Stimulated activated CD8-positive, alpha-beta memory T cell treated with anti-CD3 and anti-CD28 coated beads, Interleukin-4, amount 100 ng/mL, for 1 hour (primary cell): ENCODE measurements at places on chromosomes 5 and 9.

DNA sequence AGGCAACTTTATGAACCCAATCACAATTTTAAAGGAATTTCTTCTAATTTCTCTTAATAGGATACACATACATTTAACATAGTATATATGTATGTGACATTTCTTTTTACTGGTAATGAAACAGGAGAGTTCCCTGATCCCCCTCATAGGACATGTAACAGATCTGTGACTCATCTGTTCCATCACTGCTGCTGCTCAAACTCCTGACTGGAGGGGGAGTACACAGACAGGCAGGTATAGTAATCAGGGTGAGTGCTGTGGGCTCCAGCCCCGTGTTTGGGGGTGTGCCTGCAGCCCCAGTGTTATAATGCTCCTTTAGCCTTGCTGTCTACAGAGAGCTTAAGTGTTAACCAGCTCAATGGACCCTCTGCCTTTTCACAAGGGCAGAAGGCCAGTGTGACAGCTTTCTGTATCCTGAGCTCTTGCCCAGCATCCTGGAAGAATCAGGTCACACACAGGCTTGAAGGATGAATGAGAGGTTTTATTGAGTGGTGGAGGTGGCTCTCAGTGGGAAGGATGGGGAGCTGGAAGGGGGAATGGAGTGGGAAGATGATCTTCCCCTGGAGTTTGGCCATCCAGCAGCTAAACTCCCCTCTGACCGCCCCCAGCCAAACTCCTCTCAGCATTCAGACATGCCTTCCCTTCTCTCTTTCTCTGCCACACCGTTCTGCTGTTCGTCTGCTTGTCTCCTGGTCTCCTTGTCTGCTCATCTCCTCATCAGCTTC, 161.3 kb downstream of the ZNF608 start:
- DNase-seq: no peak

DNA sequence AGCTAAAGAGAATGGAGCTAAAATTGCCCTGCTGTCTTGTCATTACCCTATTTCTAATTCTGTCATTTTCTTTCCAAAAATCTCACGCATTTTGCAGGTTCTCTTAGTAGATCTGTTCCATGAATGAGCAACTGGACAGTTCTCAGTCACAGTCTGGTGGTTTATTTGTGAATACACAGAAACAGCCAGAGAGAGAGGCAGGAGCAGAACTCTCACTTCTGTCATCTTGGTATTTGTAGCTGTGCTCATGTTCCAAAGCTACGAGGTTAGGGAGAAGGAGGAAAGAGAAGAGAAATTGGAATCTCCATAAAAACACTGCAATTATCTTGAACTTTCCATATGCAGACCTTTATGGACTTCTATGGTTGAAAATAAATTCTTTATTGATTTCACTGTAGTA, 118.0 kb upstream of the OR13F1 start:
- DNase-seq: no peak

- no peak for DNase-seq
These were observed 116.5 kb upstream of the CACNA1B start for GRCh38 chr9:137761032-137761431.

GRCh38 chr9:122109035-122109813, 16.1 kb upstream of the TTLL11 start:
- no peak for DNase-seq

DNA sequence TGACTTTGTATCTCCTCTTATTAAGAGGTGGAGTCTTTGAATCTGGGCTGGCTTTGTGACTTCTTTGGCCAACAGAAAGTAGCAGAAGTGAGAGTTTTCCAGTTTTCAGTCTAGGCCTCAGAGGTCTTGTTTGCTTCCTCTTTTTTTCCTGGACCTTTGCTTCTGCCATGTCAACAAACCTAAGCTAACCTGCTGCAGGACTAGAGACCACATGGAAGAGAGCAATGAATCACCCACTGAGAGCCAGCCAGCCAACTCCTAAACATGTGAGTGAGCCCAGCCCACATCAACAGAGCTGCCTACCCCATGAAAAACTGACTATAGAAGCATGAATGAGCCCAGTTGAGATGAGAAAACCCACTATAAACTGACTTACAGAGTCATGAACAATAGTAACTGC, 29.9 kb downstream of the MRPL22 start:
- no peak for DNase-seq

DNA sequence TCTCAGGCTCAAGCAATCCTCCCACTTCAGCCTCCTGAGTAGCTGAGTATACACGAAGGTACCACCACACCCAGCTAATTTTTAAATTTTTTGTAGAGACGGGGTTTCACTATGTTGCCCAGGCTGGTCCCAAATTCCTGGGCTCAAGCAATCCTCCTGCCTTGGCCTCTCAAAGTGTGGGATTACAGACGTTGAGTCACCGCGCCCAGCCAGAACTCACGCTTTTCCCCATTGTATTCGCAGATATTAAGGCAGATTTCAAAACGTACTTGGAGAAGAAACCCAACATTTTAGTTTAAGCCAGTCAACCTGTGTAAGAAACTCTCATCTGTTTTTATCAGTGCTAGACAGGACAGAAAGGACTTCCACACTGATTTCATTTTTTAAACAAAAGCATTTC, 26.6 kb downstream of the COL23A1 start:
- DNase-seq: no peak

DNA sequence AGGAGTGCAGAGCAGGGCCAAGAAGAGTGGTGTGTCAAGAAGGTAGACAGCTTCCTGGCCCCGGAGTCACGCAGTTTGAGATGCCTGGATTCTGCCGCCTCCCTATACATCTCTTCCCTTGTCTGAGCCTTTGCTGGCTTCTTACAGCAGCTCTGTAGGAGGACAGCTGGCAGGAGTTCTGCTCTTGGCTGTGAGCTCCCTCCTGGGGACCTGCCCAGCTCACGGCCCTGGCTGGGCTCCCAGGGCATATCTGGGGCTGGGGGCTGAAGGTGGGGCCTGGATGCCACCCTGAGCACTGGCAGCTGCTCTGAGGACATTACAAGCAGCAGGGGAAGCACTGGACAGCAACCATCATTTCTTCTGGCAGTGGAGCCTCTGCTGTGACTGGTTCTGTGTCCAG, 786 bp upstream of the TSSK1B start:
- no peak for DNase-seq

DNA sequence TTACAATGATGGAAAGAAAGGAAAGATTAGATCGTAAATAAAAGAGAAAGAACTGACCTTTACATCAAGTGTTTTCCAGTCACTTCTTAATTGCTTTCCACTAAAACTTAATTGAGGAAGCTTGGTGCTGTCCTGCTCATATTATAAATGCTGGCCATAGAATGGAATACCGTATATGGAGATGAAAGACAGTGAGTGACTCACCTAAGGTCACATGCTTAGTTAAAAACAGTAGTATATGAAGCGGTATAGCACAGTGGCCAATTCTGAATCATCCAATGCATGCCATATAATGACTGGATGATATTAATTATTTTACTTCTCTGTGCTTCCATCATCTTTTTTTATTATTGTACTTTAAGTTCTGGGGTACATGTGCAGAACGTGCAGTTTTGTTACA, 482.4 kb upstream of the SGCD start:
- no peak for DNase-seq

DNA sequence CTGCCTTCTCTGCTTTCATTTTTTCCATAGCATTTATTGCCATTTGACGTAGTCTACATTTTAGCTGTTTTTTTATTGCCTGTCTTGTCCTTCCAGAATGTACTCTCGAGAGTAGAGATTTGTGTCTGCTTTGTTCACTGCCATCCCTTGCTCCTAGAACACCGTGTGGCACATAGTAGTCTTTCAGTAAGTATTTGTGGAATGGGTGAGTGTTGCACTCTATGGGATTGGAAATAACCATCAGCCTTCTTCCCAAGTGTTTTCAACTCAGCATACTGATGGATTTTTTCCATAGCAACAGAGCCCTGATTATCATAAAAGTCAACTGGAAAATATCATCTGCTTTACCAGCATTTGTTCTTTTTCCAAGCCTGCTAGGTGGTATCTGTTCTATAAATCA, 462.6 kb downstream of the ENC1 start:
- no peak for DNase-seq

DNA sequence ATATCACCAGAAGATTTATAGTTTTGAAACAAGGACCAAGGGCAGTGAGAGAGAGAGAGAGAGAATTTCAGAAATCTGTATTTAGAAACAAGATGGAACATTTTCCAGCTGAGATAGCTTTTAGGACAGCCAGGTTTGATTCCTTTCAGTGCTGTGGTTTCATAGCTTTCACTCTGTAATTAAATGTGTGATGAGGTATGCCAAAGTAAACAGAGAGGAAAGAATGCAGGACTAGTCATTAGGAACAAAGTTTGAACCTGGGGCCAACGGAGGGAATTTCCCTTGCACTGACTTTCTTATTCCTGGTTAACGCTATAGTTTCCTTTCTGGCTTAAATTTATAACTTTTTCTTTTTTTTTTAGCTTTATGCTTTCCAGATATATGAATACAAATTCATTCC, 10.0 kb upstream of the CCL28 start:
- no peak for DNase-seq

- DNase-seq: no peak
These were observed 1.4 kb upstream of the GLIS3 start for GRCh38 chr9:4301296-4301695.

DNA sequence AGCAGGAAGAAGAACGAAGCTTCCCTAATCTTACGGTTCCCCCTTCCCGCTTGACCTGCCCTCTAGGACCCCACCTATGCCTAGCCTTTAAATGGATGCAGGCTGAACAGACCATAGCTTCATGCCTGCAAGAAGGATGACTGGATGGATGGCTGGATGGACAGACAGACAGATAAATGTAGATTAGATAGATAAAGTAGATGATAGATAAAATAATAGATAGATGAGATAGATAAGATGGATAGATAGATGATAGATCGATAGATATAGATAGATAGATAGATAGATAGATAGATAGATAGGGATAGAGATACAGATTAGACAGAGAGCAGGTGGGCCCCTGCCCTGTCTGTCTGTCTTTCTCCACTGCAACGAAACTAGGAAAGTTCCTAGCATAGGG, 72.0 kb downstream of the GPR21 start:
- DNase-seq: no peak

- no peak for DNase-seq
These were observed 12.0 kb downstream of the FOXD1 start for GRCh38 chr5:73436535-73437100.

DNA sequence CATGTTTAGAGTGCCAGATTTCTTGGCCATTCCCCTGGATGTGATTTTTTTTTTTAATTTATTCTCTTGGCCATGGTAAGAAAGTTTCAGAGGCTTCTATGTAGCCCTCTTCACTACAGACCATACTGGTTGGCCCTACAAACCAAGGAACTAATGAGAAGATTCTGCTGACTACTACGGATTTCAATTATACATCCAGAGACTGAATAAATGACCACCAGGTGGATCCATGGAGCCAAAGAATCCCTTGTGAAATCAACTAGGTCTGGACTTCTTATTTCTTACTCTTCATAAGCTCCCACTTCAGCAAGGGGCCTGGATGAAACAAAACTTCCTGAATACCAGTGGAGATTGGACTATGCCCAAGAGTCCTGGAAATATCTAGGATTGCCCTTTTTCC, 27.6 kb downstream of the ZNF622 start:
- no peak for DNase-seq

DNA sequence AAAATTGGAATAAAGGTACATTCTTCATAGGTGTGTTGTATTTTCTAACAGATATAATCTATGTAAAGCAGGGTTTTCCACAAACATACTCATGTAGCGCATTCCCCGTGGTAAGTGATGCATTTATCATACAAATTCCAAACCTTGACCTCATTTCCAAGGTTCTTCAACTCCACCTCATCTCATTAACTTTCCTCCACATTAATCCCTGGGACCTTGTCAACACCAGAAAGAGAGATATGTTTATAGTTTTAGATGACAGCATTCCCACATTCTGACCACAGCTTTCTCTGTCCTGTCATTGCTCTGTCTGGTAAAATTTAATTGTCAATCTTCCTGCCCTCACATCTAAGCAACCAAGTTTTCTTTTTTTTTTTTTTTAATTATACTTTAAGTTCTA, 415.1 kb downstream of the TMEM161B start:
- DNase-seq: no peak

DNA sequence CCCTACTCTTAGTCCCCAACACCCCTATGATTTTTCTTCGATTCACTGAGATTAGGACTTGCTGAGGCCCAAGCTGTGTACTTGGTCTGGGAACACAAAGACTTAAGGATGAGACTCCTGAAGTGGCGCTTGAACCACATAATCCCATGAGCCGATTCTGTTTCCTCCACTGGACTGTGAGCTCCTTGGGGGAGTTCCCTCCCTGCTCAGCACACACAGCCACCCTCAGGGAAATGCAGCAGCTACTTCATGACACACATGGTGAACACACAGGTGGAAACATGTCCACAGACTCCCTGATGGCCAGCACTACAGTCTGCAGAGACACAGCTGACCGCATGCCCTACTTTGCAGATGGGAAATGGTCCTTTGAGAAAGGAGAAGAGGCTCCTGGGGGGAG, 101.1 kb downstream of the C5orf15 start:
- DNase-seq: no peak
